ENCODE measurements at places on chromosomes 1 and 21. TPM values are rescaled to one million over a fixed set of nuclear protein-coding genes. Genes with fewer than 3 reads are reported as not detected.

The OLIG2 gene
- not detected for polyA plus RNA-seq

The BMP8A gene
- polyA plus RNA-seq = not detected

- H3K27me3 ChIP-seq = peaks cover 15% of the 10 kb centered on the region
- no peak for DNase-seq
- no peak overlapping the region for H3K4me3 ChIP-seq
- no peak overlapping the region for H3K27ac ChIP-seq
These were observed 17.5 kb downstream of the RD3 start for GRCh38 chr1:211474451-211474850.

The CHIA gene
- not detected for polyA plus RNA-seq

Data from HepG2 (cell line).